Kasumi-1 (cell line): ENCODE measurements at places on chromosomes 12 and 14.

- DNase-seq, result no peak
Observed at GRCh38 chr14:89479802-89480201, 62.8 kb upstream of the FOXN3 start.

DNA sequence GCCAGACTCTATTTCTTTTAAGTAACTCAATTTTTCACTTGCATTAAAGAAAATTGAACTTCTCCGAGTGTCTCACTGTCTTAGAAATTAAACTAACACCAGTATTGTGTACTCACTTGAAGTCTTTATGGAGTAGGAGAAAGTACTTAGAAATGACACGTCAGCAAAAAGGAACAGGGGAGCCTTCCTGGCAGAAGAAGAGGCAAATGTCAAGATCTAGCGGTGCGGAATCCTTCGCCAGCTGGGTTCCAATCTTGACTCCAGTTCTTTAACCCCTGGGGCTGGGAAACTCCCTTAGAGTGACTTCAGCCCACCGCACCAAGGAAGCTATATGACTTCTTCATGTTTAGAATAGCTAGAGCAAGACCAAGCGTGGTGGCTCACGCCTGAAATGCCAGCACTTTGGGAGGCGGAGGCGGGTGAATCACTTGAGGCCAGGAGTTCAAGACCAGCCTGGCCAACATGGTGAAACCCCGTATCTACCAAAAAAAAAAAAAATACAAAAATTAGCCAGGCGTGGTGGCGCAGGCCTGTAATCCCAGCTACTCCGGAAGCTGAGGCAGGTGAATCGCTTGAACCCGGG is 34.4 kb downstream of the WBP11 start:
- no peak for DNase-seq

- no peak for DNase-seq
Observed at GRCh38 chr12:98968896-98969295, 323.8 kb downstream of the APAF1 start.

GRCh38 chr12:127083008-127083949 is 1183.7 kb upstream of the TMEM132C start:
- peak; percentile 16 for DNase-seq

- DNase-seq, result peak; percentile 33
Observed at GRCh38 chr12:109112720-109113465, 3.5 kb upstream of the ACACB start.

DNA sequence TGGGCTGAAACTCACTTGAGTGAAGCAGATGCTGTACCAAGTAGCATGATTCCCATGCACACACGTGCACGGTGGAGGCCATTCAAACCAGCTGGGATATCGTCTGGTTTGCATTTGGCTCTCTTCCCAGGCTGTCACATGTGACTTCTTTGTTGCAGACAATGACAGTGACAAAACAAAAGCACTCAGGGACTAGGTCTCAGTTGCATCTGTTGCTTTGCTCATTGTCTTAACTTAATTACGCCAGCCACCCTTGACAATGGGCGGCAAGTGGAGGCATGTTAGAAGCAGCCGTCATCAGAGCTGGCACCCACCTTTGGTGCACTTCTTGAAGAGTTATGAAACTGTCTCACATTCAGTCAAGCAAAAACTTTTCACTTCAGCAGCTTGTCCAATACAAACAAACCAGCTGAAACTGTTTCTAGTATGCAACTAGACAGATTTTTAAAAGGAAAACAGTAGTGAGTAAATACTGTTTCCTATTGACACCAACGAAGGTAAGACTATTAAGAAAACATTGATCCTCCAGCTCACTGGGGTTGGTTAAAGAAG is 74.3 kb downstream of the IGF1 start:
- no peak for DNase-seq

- no peak for DNase-seq
Observed at GRCh38 chr14:71021347-71022011, 114.2 kb downstream of the PCNX1 start.

DNA sequence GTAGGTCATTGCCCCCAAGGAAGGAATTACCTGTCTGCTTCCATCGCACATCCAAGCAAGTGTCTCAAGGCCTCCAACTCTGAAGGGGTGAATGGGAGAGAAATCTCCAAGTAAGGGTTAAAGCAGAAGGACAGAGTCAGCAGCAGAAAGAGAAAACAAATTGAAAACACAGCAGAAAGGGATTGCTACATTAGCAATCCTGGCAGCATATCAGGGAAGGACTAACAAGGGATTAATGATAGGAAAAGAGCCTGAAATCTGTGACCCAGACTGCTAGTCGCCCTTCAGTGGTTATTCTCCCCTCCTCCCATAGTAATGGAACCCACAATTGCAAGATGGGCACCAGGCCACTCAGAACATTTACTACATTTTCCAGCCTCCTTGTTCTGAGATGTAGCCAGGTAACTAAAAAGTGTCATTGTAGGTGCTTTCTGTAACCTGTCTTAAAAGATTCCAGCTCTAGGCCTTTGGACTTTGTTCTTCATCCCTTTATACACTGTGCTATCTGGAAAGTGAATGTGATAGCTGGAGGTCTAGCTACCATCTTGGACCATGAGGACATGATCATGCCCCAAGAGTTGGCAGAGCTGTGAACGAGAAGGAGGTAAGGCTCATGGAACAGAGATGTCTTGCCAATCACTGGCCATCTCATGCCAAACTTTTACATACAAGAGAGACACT is 36.0 kb downstream of the MAP3K9 start:
- DNase-seq, result no peak
